NCI-H1930 (cell line): ENCODE measurements at places on chromosomes 7 and 10.

DNA sequence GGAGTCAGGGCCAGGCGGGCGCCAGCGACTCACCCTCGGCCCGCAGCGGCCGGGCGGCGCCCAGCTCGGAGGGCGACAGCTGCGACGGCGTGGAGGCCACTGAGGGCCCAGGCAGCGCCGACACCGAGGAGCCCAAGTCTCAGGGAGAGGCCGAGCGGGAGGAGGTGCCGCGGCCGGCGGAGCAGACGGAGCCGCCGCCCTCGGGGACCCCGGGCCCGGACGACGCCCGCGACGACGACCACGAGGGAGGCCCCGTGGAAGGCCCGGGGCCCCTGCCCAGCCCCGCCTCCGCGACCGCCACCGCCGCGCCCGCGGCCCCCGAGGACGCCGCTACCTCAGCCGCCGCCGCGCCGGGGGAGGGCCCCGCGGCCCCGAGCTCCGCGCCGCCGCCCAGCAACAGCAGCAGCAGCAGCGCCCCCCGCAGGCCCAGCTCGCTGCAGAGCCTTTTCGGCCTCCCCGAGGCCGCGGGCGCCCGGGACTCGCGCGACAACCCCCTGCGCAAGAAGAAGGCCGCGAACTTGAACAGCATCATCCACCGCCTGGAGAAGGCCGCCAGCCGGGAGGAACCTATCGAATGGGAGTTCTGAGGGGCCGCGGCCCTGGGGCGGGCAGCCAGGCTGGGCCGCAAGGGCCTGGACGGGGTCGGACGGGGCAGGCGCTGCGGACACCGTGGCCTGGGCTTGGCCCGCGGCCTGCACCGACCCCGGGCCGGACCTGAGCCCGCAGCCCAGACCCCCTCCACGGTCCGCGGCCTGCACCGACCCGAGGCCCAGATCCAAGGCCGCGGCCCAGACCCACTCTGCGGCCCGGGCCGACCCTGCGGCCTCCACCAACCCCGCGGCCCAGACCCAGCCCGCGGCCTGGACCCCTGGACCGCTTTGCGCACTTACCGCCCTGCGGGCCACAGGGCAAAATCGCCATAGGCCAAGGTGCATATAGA lies 37.9 kb upstream of the SH2B2 start:
- DNase-seq: no peak

- no peak for DNase-seq
Measured at GRCh38 chr10:117537904-117538524, 4.5 kb upstream of the EMX2 start.

DNA sequence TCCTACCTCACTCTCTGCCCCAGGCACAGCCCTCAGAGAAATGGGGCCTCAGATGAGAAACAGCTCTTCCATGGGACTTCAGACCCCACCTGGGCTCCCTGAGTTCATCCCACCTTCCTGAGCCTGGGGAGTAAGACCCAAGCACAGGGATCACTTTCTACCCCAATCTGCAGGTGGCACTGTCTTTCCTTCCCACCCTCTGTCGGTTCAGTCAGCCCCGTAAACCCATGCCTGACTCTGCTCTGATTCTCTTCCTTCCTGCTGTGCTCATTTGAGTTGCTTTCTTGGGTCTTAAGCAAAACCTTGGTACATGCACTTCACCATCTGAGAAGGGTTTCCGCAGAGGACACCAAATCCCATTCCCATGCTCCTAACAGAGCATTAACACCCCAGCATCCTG lies 306.4 kb upstream of the CDC14C start:
- DNase-seq: no peak

- no peak for DNase-seq
Measured at GRCh38 chr7:158141806-158142518, 445.7 kb downstream of the PTPRN2 start.

DNA sequence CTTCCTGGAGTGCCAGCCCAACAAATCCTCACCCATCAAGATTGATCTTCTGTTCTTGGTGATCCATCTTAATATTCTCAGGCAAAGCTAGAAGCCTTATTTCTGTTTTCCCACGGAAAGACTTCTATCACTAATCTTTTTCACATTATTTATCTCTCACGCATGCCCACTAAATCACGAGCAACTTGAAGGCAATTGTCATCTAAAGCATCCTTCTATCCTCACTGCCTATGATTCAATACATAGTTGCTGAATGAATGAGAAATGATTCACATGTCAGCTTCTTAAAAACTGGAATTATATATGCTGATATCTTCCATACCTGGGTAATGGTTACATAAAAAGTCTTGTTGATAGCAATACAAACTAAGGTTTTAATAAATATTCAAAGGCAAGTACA lies 12.6 kb upstream of the COL1A2 start:
- no peak for DNase-seq

DNA sequence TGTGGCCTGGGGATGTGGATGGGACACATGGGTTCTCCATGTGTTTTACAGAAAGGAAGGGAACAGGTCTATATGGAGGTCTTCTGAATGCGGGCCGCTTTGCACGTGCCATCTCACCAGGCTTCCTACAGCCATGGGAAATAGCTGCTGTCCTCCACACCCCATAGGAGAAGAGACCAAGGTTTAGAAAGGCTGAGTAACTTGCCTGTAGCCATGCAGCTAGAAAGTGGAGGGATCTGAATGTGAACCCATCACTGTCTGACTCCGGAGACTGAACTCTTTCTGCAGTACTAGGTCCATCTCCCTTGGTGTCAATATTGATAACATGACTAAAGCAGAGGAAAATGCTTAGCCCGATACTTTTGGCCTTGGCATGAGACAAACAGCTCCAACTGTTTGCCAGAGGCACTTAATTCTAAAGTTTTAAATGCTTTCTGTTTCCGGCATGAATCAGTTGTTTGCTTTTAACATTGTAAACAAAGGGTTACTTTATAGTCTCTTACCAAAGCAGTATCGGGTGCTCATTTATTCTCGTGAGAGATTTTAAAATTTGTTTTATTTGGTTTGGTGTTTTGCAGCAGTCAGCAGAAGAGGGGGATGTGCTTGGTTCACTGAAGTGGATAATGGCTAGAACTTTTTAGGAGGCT lies 64.8 kb upstream of the LOXL4 start:
- no peak for DNase-seq

DNA sequence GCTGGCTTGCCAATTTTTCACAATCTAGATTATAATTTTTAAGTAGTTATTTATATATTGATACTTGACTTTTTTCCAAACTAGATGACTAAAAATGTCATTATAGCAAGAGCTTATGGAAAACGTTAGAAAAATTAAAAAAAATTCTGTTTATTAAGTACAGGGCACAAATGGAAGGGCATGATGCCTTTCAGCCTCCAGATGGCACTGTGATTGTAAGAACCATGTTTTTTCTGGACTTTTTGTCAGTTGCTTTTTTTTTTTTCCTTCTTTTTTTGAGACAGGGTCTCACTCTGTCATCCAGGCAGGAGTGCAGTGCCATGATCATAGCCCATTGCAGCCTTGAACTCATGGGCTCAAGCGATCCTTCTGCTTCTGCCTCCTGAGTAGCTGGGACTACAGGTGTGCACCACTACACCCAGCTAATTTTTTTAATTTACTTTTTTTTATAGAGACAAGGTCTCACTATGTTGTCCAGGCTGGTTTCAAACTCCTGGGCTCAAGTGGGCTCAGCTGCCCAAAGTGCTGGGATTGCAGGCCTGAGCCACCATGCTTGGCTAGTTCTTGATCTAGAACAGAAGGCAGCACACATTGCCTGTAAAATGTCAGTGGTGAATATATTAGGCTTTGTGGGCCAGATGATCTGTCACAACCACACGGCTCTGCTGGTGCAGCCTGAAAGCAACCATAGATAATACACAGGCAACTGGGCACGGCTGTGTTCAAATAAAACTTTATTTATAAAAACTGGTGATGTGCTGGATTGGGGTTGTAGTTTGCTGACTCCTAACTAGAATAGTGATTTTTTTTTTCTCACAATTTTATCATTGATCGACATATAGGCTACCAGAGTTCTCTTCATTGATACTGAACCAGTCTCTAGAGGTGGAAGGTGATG lies 27.4 kb downstream of the UCMA start:
- no peak for DNase-seq

DNA sequence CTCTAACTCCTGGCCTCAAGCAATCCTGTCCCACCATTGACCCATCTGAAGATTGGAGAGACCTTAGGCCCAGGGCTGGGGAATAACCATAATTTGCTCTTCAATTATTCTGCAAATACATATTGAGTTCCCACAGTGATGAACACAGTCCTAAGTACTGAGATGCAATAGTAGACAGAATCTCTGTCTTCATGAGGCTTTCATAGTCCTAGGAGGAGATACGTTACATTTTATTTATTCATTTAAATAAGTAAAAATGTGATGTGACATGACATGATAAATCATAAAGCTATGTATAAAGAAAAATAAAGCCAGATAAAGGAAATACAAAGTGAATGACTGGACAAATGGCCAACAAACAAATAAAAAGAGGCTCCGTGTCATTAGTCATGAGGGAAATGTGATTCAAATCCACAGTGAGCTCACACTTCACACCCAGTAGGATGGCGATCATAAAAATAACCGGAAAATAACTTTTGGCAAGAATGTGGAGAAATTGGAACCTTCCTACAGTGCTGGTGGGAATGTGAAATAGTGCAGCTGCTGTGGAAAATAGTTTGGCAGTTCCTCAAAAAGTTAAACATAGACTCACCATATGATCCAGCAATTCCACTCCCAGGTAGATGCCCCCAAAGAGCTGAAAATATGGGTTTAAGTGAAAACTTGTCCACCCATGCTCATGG lies 52.1 kb upstream of the JCAD start:
- DNase-seq: no peak

DNA sequence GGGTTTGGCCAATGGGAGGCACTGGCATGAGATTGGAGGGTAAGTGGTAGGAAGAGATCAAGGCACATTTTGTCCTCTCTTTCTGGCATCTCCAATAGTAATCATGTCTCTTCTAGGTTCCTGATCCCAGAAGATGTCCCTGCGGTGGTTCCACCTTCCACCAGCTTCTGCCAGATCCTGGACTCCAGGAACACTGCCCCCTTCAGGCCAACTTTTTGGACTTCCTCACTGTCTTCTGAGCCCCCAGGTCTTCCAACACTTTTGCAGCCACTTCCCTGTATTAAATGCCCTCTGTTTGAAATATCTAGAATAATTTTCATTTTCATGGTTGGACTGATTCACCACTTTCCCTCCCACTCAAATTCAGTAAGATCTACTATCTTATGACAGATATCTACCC lies 60.9 kb downstream of the BAMBI start:
- DNase-seq: no peak

- no peak for DNase-seq
Measured at GRCh38 chr7:70614237-70615045, 517.5 kb upstream of the GALNT17 start.

GRCh38 chr7:2134740-2135139 lies 98.0 kb downstream of the MAD1L1 start:
- no peak for DNase-seq

GRCh38 chr10:78269060-78269459 lies 235.4 kb downstream of the RPS24 start:
- DNase-seq: no peak

DNA sequence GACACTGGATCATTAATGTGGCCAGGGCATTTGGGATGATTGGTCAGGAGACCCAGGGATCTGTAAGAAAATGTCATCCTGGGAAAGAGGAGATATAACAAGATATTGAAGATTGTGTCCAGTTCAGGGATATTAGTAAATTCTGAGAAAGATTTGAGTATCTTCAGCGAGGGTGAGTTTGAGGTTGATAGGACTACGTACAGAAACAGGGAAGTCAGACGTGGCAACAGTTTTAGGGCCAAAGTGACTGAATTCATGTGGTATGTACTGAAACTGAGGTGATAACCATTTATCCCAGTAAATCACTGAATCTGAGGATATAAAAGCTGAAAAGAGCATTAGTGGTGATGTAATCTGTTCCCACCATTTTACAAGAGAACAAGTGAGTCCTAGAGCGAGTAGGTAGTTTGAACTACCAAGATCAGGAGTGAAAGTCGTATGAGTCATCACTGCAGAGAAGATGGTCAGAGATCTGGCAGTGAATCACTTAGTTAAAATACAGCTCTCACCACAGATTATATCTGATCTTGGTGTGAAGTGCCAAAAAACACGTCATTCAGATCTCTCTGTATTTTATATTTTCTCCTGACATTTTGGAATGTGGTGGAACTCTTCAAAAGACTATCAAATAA lies 220.5 kb downstream of the CDK14 start:
- no peak for DNase-seq

DNA sequence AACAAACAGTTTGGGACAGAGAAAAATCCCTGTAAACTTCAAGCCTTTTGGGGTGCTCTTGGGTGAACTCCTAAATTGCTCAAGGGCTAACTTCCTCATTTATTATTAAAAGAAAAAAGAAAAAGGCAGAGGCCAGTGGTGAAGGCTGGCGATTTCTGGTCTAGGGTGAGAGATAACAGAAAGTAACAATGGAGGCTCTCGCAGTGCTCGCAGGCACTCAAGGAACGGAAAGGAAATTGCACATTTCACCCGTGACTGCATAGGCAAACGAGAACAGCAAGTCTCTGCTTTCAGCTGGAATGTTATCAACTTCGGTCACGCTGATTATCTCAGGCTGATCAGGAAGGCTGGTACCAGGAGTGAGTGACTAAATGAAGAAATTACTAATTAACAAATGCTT lies 70.7 kb downstream of the PRKAG2 start:
- no peak for DNase-seq

GRCh38 chr7:156780724-156781455 lies 112.1 kb downstream of the LMBR1 start:
- no peak for DNase-seq

DNA sequence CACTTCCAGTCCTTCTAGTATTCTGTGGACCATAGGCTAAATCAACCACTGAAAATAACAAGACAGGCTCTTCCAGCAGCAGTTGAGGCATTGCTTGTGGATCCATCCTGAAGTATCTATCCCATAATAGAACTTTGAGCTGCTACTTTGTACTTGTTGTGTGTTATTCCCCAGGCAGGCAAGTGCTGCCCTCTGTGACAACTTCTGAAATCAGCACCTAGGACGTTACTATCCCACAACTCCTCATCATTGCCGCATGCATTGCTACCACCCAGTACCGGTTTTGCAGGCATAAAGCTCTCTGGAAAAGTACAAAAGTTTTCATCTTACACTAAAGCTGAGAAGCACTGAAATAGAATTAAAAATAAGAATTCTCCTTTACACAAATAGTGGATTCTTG lies 145.3 kb downstream of the HTR7 start:
- DNase-seq: no peak

DNA sequence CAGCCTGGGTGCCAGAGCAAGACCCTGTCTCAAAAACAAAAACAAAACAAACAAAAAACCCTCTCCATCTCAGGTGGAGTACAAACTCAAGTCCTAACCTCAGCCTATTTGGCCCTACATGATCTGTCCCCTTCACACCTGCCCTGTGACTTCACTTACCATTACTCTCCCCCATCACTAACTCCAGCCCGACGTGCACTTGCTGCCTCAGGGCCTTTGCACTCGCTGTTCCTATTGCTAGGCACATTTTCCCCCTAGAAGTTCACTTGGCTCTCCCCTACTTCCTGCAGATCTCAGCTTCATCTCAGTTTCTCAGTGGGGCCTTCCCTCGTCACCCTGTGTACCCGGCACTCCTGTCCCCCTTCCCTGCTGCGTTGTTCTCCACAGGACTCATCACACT lies 8.5 kb upstream of the LRMDA start:
- DNase-seq: no peak

- DNase-seq: no peak
Measured at GRCh38 chr10:78162853-78163252, 129.2 kb downstream of the RPS24 start.

- peak; percentile 52 for DNase-seq
Measured at GRCh38 chr7:41696323-41696916, 6.5 kb downstream of the INHBA start.

GRCh38 chr10:74282151-74282847 lies 131.3 kb downstream of the ADK start:
- no peak for DNase-seq

GRCh38 chr7:96248405-96248804 lies 73.5 kb downstream of the SLC25A13 start:
- DNase-seq: no peak
